GDM1 (cell line): ENCODE measurements at places on chromosomes 7 and 10.

GRCh38 chr7:85025312-85025756, 161.5 kb downstream of the SEMA3D start:
- no peak for DNase-seq

- DNase-seq: no peak
Measured at GRCh38 chr10:73818402-73818801, 7.0 kb upstream of the NDST2 start.

- no peak for DNase-seq
Measured at GRCh38 chr7:30851651-30852307, 59.9 kb upstream of the AQP1 start.

DNA sequence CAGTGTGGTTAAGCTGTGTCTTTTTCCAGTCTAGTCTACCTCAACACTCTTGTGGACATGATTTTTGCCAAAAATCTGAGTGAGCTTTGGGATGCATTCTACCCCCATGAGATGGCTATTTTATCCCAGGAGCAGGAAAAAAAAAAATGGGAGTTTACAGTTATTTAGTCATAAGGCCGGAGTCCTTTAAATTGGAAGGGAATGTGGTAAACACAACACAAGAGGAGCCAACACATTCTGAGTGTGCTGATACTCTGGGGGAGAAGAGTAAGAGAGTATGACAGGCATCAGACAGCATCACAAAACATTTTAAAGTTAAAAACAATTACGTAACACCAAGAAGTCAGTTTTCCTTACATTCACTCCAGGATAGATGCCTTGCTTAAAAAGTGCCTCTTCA, 46.1 kb downstream of the C1GALT1 start:
- no peak for DNase-seq

DNA sequence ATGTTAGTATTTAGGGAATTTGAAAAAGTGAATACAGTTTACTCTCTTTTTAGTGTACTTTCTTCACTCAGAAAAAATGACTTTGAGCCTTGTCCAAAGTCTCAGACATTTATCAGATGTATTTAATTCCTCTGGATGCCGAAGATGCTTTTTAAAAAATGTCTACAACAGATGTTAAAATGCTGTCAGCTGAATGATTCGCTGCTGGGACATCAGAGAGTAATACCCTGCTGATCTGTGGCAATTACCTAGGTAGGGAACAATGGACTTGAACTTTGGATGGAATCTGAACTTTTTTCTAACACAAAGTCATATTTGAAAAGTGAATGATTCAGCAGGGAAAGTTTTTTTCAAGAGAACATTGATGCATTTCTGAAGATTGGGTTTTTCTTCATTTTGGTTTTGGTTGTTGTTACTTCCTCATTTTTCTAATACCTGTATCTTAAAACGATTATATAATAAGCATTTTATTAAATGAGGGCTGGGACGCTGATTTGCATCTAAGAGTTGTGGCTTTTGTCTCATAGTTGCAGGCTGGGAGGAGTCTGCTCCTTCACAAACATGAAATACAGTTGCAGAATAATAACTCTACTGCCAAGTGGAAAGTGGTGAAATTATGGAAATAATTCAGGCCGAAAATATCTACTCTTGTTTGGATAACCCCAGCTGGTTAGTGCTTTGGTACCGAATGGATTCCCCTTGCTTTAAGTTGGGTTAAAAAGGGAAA, 98.0 kb downstream of the SPAG6 start:
- no peak for DNase-seq

GRCh38 chr10:103448746-103449145, 3.4 kb downstream of the CALHM2 start:
- DNase-seq: no peak

- DNase-seq: no peak
Measured at GRCh38 chr7:146115548-146115850, 1.1 kb upstream of the CNTNAP2 start.

- DNase-seq: no peak
Measured at GRCh38 chr7:95904099-95904498, 131.7 kb downstream of the DYNC1I1 start.

- no peak for DNase-seq
Measured at GRCh38 chr10:112282086-112282485, 1.1 kb upstream of the TECTB start.

- no peak for DNase-seq
Measured at GRCh38 chr10:79399223-79399831, 46.1 kb downstream of the ZCCHC24 start.

DNA sequence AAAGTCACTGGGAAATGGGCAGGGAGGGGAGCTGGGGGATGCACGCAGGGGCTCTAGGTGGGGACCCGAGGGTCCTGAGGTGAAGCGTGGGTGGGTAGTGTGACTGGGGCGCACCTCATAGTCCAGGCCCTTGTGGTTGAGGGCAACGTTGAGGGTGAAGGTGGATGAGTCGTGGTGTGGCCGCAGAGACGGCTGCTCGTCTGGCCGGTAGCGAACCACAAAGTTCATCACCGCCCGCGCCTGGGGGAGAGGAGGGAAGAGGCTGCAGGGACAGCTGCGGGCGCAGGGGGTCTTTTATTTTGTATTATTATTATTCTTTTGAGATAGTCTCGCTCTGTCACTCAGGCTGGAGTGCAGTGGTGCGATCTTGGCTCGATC, 5.8 kb upstream of the MOGAT3 start:
- no peak for DNase-seq

- DNase-seq: no peak
Measured at GRCh38 chr7:83476511-83477050, 172.4 kb downstream of the SEMA3E start.

- no peak for DNase-seq
Measured at GRCh38 chr7:140079121-140079536, 16.4 kb upstream of the PARP12 start.

DNA sequence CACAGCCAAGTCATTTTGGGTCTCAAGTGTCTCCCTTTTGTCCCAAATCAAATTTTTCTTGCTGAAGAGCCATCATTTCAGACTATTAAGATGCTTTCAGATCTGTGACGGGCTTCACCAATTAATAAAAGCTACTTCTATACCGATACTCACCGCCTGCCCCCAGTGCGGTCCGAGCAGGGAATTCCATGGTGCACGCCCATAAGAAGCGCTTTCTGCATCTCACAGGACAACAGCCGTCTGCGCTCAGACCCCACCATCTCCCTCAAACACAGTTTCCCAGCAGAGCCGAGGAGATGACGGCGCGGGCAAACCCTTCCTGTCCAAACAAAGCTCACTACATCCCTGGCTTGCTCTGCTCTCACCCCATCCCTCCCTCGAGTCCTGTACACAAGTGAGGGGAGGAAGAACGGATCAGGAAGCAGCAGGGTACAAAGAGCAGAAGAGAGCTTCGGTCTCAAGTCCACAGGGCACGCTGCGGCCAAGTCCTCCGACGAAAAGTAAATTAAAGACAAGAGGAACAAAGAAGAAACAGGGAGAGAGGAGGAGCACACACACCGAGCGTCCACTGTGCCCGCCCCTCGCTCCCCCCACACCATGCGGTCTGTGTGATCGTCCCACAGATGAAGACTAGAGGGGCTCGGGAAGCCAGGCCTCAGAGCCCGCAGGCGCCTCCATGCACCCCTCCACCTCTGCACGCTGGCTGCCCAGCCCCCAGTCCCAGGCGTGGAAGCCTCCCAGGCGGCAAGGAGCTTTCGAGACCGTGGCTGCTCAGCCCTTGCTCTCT, 121.9 kb downstream of the MAD1L1 start:
- no peak for DNase-seq

GRCh38 chr7:66500087-66500486, 128.6 kb upstream of the KCTD7 start:
- no peak for DNase-seq

GRCh38 chr10:129919358-129919757, 44.7 kb downstream of the EBF3 start:
- DNase-seq: no peak

GRCh38 chr7:40655426-40655825, 520.6 kb downstream of the SUGCT start:
- DNase-seq: no peak

DNA sequence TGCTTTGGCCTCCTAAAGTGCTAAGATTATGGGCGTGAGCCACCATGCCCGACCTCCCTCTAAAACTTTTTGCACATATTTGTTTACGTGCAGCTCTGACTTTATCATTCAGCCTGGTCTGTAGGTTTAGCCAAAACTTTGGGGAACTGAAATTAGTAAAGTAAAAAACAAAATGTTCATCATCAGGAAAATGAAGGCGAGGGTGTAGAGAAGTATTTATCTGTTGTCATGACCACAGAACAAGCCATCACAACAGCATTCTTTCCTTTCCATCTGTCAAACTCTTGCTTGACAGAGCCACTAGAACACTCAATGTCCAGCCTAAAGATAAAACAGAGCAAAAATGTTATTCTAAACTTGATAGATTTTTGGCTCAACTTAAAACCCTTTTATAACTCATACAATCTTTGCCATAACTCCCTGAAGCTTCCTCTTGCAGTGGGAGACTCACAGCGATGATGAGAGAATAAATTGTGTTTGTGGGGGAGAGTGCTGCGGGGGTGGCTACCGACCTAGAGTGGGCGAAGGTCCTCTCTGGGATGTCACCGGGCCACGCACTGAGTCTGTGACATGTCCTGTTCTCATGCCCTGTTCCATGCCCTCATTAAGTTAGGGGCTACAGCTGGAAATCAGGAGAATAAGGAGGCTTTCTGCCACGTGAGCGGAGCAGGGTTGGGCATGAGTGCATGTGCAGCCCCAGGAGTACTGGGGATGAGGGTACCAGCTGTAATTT, 58.6 kb upstream of the MKRN1 start:
- DNase-seq: no peak

- DNase-seq: no peak
Measured at GRCh38 chr7:5678295-5679047, 103.0 kb downstream of the RNF216 start.

- DNase-seq: no peak
Measured at GRCh38 chr10:72525277-72525676, 100.6 kb downstream of the MICU1 start.

DNA sequence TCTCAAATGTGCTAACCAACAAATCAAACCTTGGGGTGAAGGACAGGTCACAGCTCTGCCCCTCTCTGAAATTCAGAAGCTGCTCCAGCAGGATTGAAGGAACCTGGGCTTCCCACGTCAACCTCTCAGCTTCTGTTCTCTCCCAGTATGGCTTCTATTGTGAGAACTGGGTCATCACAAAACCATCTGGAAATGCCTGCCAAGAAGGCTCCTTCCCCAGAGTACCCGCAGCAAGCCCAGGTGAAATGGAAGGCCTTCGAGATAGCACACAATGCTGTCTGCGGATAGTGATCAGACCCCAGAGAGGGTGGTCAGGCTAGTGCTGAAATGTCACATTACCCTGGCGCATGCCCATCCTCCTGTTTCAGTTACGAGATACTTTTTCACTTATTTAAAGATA, 16.4 kb upstream of the PROSER2 start:
- no peak for DNase-seq

DNA sequence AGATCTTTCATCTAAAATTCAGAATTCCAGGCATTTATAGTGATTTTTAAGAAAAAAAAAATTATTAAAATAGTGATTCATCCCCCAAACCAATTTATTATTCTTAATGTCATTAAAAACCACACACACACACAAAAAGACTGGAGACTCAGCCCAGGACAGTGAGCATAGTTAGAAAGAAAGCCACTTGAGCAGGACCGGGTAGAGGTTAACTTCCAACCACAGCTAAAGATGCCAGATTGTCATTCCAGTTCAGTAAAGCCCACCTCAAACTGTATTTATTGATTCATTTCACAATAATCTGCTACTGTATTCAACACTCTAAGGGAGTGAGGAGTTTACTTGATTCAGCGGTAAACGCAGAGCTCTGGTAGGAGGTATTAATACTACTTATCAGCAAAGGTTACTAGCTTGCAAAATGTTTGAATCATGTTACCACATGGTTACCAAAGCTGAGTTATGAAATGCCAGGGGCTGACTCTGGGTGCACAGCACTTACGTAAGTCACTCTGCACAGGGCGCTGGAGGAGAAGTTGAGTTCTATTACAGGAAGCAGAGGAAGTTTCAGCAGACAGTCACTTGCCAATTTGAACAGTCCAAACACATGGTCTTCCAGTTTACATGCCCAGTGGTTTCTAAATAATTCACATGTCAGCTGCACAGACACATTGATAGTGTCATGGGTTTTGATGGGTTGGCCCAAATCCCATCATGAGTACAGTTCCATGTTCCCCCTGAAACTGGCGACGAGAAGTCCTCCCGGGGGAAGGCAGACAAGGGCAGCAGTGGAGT, 64.6 kb downstream of the KLF6 start:
- DNase-seq: no peak

DNA sequence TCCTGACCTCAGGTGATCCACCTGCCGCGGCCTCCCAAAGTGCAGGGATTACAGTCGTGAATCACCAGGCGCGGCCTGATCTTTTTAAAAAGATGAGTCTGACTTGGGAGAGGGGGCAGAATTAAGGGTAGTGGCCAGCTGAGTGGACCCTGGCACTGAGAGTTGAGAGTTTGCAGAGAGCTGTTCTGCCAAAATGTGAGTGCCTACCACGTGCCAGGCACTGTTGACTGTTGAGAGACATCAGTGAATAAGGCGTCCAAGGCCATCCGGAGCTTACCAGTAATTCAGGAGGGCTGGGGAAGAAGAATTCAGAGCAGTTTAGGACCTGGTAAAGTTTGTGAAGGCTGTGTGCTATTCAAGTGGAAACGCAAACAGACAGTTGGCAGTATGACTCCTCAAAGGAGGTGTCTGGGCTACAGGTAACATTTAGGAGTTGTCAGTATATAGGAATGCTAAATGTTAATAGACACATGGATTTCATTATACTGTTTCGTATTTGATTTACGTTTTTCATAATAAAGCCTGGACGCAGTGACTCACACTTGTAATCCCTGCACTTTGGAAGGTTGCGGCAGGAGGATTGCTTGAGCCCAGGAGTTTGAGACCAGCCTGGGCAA, 1.5 kb downstream of the NIPSNAP2 start:
- DNase-seq: no peak

- DNase-seq: no peak
Measured at GRCh38 chr7:121879544-121879943, 6.6 kb downstream of the PTPRZ1 start.

- no peak for DNase-seq
Measured at GRCh38 chr7:134307320-134307719, 9.4 kb downstream of the SLC35B4 start.

DNA sequence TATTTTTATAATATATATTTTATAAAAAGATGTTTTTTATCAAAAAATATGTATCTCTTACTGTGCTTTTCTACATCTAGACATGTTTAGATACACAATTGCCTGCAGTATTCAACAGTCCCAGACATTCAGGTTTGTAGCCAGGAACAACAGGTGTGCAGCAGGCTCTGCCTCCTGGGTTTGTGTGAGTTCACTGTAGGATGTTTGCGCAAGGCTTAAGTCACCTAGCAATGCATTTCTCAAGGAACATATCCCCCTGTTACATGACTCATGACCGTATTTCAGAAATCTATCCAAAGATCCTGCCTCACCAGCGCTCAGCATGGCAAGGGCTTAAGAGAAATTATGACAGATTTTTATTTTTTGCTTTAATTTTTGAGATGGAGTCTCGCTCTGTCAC, 41.5 kb downstream of the PITRM1 start:
- DNase-seq: no peak
